ENCODE measurements at places on chromosomes 4 and X. TPM values are rescaled to one million over a fixed set of nuclear protein-coding genes. Genes with fewer than 3 reads are reported as not detected.

DNAAF6 gene
- total RNA-seq: not detected

- no peak for DNase-seq
These were observed 655.6 kb downstream of the IL1RAPL1 start for GRCh38 chrX:29242856-29243255.

FGFR3 gene
- total RNA-seq: 0.46 TPM

GPM6B gene
- total RNA-seq: 0.68 TPM

TRIM75 gene
- total RNA-seq: not detected

- DNase-seq: no peak
These were observed 123.3 kb upstream of the ZCCHC13 start for GRCh38 chrX:74180716-74181115.

DNA sequence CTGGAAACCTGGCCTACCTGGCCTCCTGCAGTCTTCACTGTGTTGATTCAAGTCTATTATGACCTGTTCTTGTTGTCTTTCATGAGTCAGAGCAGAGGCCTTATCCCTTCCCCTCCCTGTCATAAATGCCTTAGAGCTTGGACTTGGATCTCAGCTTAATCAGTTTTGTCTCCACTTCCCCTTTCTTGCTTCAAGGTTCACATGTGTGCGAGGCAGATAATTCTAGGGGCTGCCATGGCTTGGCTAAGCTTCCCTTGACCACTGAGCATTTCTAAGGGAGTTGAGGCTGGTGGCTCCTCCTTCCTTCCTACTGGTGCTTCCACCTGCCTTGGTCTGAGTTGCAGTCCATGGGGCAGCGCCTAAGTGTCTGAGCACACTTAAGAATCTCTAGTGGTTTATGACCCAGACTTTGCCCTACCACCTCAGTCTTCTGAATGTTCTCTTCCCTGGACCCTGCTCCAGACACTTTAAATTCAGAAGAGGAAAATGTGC is 1.7 kb upstream of the HEPH start:
- no peak for DNase-seq

- no peak for DNase-seq
These were observed 106.9 kb upstream of the NDP start for GRCh38 chrX:44080083-44080482.

IL2RG gene
- not detected for total RNA-seq

- DNase-seq: no peak
These were observed 344.1 kb upstream of the GATB start for GRCh38 chr4:152104901-152105357.

PAK3 gene
- total RNA-seq: 1.5 TPM

- DNase-seq: no peak
These were observed 771 bp downstream of the NAP1L2 start for GRCh38 chrX:73213734-73214425.

MAGEA11 gene
- total RNA-seq: 48.3 TPM

GRCh38 chrX:49053223-49054072 is 5.4 kb upstream of the CCDC120 start:
- peak; percentile 61 for DNase-seq

DNA sequence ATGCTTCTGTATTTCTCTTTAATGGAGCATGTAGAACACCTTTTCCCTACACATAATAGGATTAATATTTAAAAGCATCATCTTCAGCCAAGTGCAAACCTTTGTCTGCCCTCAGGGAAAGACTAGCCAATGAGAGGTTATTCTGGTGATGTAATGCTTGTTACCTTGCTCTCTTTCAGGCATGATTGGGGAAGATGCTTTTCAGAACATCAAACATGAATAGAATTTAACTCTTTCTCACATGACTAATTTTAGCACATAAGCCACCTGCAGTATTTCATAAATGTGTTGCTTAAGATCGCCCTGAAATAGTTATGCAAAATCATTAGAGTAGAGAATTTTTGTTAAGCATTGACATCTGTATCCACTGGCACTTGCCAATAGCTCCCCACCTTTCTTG is 10.7 kb upstream of the EPGN start:
- DNase-seq: no peak

USP26 gene
- total RNA-seq: not detected

- DNase-seq: no peak
These were observed 277.1 kb upstream of the PRKX start for GRCh38 chrX:3990569-3990968.

MAGEB17 gene
- total RNA-seq: not detected

DNA sequence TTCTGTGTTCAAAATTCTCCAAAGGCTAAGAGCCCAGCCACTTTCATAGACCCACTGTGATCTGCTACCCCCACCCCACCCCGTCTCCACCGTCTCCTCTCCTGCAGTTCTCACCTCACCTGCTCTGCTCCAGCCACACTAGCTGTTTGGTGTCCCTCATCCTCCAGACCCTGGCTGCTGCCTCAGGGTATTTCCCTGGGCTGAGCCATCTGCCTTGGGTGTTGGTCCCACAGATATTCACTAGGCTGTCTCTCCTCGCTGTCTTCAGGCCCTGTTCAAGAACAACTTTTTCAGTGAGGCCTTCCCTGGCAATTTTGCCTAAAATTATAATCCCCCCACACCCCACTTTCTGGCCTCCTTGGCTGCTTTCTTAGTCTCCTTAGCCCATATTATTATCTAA is 31.8 kb upstream of the DAPP1 start:
- DNase-seq: no peak

DNA sequence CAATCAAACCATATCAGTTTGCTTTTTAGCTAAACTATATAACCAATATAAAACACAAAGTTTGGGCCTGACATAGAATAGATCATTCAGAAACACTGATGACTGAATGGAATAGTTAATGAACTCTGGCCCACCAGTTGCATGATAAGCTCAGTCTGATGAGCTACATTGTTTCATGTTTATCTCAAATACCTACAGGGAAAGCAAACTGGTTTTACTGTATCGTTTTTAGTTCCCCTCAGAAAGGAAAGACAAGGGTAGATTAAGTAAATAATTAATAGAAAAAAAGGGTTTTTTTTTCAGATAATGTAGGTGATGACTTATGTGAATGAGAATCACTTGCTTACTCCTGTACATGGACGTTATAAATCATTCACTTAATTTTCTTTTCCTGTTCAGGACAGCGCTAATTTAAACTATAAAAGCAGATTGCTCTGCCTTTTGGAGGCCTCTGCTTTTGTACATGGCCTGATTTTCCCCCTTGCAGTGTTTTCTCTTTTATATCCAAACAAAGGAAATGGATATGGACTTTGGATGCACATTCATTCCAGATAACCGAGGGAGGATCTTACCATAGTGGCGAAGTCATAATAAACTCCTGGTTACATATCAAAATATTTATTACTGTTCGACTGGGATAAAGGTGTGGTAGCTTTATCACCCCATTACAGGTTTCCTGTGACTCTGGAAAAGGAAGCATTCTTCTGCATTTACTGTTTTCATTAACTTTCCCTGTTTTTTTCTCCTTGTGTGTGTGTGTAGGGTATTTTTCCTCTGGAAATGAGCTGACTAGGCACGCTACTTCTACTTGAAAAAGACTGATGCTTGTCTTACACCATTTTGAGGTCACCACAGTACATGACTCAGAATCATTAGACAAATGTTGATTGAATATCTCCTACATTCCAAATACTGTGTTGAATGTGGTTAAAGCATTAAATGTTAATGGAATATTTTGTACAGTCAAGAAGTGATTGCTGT is 373.1 kb upstream of the HS3ST1 start:
- DNase-seq: no peak

DNA sequence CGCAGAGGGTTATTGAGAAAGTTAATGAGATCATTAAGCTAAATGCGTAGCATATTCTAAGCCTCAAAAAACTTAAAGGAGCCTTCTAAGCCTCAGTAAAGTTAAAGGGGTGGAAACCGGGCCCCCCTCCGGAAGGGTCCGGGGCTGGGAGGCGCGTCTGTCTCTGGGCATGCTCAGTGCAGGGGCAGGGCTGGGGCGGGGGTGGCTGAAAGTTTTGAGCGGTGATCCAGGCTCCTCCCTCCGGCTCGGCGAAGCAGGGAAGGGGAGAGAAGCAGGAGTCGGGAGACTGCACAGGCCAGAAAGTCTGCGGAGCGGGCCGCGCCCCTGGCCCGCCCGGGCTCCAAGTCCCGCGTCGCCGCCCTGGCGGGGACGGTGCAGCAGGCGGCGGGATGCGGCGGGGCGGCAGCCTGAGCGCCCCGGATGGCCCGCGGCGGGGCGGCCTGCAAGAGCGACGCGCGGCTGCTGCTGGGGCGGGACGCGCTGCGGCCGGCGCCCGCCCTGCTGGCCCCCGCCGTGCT is at the start of gene EVC:
Gene EVC (plus strand): TSS at position 241 of the 518 bp plus-strand sequence. CDS start 180 bp downstream, at position 421.
- DNase-seq: peak; percentile 85

SMPX gene
- not detected for total RNA-seq

SH3BGRL gene
- total RNA-seq: 20.8 TPM

DNA sequence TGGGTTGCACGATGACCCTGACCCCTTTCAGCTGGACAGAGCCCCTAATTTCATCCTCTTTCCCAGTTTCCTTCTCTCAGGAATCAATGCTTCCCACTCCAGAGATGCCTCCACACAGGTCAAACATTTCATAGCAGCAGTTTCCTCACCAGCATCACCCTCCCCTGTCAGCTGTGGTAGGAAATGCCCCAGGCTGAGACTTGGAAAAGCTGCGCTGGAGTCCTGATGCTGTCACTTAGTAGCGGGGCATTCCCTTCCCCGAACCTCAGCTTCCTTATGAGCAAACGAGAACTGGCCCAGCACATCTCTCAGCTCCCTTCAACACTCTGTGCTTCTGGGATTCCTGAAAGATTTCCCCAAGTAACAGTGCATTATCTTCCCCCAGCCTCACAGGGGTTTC is 2.7 kb downstream of the GJB1 start:
- DNase-seq: no peak

AR gene
- 0.06 TPM for total RNA-seq

GRCh38 chr4:1974840-1975239 is 33.9 kb downstream of the NELFA start:
- no peak for DNase-seq
